ENCODE measurements at places on chromosomes 5 and 9.

DNA sequence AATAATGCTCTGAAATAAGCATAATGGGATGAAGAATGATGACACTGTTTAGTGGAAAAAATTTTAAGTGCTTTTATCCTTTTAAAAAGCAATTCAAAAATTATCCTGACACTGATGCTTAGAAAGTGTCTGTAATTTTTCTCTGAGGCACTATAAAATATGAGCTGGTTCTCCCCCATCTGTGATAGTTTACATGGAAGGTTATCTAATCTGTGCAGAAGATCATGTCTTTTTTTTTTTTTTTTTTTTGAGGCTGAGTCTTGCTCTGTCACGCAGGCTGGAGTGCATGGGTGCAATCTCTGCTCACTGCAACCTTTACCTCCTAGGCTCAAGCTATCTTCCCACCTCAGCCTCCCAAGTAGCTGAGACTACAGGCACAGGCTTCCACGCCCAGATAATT lies 15.2 kb upstream of the TAF11L2 start:
- DNase-seq: no peak

GRCh38 chr5:1661311-1661710 lies 137.6 kb upstream of the LPCAT1 start:
- DNase-seq: no peak

GRCh38 chr9:22595805-22596204 lies 149.2 kb downstream of the DMRTA1 start:
- no peak for DNase-seq

- no peak for DNase-seq
These were observed 27.2 kb upstream of the MED10 start for GRCh38 chr5:6405591-6405990.

DNA sequence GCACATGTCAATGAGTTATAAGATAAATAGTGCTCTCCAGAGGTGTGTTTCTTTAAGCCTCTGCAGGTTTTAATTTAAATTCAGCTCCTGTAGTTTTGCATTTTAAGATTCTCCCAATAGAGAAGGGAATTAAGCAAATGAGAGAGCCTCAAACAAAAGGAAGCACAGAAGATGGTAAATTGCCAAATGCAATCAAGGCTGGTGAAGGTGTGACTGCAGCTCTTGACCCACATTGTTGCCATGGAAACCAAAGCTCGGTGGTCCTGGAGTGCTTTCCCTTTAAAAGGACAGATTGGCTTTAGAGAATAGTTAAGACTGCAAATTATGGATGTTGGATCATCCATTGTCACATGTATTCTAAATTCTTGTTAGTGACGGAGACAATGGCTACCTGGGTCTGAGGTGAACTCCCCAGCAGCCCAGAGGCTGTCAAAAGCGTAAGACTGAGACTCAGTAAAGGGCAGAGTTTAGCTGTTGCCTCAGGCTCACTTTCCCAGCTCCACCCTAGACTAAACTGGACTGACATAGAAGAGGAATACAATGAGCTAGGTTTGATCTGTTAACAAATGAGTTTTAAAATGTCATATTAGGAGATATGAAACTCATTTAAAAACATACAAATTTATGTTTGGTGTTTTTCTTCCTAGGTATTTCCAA lies 12.3 kb downstream of the GAPT start:
- no peak for DNase-seq

- no peak for DNase-seq
These were observed 655.5 kb upstream of the ZNF608 start for GRCh38 chr5:125401724-125402622.

GRCh38 chr9:97645720-97646119 lies 12.1 kb downstream of the NCBP1 start:
- no peak for DNase-seq

DNA sequence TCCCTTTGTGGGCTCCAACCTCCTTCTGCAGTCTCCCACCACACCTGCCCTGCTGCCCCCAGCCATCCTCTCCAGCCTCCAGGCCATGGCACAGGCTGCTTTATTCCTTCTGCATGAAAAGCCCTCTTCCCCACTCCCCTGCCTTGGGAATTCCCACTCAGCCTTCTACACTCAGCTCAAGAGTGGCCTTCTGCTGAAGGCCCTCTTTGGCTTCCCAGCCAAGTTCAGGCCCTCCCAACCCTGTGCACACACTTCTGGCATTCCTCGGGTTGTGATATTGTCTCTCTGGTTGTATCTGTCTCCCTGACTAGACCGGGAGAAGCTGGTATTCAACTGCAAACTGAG lies 5.7 kb downstream of the SHB start:
- DNase-seq: no peak

DNA sequence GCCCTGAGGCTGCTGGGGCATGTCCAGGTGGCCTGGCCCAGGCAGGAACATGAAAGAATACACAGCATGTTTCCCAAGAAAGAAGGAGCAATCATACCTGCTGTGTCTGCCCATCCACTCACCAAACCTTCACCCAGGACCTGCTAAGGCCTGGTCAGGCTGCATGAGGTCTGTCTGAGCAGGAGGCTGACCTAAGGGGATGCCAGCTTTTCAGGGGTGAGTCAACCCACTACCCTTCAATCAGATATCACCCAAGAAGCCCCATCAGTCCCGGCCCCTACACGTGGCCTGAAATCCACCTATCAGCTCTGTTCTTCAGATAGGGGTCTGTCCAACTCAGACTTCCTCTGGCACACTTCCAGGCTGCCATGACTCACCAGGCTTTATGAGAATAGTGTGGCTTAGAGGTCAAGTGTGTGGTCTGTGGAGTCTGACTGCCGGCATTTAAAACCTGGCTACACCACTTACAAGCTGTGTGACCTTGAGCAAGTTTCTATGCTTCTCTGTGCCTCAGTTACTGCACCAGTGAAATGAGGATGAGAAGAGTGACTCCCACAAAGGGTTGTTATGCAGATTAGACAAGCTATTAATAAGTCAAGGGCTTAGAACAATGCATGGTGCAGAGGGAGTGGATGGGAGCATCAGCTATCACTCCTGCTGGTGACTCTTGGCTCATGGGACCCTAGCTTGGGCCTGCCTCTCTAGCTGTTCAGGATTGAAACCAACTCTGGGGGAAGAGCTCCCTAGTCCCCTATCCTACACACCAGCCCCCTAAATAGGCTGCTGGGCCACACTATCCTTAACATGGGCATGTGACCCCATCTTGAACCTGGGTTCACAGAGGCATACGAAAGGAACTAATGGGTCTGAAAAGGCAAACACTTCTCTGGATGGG lies 130.3 kb downstream of the PAX5 start:
- peak; percentile 61 for DNase-seq

- DNase-seq: no peak
These were observed 43.4 kb upstream of the SH3PXD2B start for GRCh38 chr5:172497591-172498255.

- peak; percentile 47 for DNase-seq
These were observed at the start of gene FAM163B for GRCh38 chr9:133609311-133610098. Gene FAM163B, minus strand, starts transcription at chr9:133609389. Its CDS starts 29,166 bp downstream, at chr9:133580223.

DNA sequence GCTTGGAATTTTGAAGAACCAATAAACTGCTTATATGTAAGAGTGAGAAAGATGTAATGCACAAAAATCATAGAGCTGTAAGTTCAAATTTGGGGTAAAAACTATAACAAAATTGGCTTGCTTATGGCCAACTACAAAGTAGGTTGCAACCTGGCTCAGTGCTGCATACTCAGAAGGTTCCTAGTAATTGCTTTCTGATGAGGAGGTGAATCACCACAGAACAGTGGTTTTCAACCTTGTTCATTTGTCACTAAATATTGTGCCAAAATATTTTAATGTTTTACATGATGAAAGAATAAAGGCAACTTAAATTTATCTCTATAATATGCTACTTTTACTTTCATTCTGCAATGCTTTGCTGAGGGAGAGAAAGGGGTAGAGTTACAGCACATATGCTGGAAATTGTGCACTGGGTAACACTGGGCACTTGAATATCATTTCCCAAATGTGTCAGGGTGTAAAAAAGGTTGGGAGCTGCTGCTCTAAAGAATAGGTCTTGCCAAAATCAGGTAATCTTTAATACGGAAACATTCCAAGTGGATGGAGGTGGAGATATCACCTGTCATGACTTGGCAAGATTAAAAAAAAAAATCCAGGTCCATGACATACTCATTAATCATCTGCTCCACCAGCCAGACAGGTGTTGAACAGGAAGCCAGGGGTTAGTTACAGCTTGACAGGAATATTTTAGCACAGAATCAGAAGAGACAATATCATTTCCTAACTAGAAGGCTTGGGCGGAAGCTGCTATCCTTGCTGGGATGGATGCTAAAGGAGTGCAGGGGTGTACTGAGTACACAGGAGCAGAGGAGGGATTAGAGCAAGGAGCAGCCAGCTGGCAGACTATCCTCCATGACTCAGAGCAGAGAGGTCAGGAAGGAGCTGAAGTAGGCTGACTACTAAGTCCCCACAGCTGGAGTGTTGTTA lies 34.6 kb upstream of the CCL21 start:
- no peak for DNase-seq

DNA sequence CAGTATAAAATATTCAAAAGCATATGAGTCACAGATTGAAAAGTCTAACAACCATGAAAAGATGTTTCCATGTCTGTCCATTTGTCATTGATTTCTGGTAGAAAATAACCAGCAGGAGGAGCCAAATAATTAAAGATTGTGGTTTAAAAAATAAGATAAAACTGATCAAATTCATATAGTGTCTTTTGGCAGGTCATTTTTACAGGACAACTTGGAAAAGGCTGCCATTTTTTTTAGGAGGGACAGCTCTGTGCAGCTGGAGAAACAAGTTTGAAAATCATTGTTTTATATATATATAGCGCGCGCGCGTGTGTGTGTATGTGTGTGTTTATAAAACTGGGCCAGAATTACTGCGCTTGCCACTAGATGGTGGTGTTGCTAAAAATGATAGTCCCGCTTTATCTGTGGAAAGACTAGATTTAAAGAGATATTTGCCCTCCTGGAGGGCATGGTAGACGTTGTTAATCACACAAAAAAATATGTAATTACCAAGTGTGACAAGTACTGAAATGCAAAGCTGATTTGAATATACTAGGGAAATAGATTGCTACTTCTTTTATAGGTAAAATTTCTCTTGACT lies 1.3 kb upstream of the TRMO start:
- DNase-seq: peak; percentile 90

DNA sequence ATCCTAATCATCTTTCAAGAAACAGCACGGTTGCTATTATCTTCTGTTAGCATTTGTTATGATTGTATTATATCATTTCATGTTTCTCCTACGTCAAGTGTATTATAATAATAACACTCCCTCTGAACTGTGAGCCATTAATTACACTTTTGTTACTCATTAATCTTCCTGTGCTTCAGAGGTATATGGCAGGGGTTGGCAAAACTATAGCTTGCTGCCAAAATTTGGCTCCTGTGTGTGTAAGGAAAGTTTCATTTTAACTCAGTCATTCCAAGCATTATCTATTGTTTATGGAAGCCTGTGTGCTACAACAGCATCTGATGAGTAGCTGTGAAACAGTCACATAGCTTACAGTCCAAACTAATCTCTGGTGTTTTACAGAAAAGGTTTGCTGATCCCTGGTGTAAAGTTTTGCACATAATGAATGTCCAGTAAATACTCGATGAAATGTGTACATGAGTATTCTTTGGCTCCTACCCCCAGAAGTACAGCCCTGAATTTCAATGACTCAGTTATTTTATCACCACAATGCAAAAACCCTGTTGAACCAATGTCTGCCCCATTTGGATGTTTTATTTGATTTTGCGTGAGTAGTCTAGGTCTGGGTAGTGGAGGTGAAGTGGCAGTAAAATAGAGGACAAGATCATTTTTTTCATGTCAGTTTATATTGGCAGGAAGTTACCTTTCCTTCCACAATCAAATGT lies 648.2 kb downstream of the MAT2B start:
- DNase-seq: no peak

Measured in activated naive CD4-positive, alpha-beta T cell treated with anti-CD3 and anti-CD28 coated beads for 36 hours (primary cell).